ENCODE measurements at places on chromosomes 7 and 10.
A peak's percentile ranks its signal among the peaks of the same experiment; 100 is the strongest.

- DNase-seq, result no peak
Measured at GRCh38 chr7:108421720-108422331, 34.4 kb downstream of the NRCAM start.

GRCh38 chr7:94111009-94111408 is 106.9 kb upstream of the BET1 start:
- DNase-seq, result no peak

DNA sequence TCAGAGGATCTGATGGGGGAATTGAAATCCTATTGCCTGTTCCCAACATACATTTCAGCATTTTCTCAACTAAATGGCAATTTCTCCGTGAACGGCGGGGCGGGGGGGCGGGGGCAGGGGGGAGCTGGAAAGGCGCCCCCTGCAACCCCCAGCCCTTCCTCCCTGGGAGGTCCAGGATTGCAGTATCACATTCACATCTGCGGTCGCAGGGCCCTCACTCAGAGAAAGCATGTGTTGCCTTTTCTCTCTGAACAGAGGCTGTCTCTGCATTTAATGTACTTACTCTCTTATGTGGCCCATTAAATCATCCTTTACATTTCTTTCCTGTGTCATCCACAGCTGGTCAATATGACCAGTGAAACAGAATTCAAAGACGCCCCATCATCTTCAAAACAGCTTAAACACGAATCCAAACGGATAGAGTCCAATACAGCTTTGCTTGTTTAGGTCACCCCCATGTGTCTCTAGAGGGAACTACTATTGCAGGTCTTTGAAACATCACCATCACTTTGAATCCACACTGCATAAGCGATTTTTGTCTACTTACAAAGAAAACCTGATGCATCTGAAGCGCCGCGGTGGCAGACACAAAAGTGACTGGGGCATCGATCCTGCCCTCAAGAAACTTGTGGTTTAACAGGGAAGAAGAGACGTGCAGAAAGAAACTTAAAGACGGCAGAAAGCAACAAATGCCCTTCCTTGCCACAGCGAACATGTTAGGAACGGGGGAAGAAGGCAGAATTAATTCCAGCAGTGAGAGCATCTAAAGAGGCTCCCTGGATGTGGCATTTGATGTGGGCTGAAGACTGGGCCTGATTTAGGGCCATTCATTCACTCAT is 17.0 kb upstream of the ECHDC3 start:
- DNase-seq, result peak; percentile 83

- DNase-seq, result no peak
Measured at GRCh38 chr7:64878684-64879083, 24.4 kb upstream of the ZNF273 start.

DNA sequence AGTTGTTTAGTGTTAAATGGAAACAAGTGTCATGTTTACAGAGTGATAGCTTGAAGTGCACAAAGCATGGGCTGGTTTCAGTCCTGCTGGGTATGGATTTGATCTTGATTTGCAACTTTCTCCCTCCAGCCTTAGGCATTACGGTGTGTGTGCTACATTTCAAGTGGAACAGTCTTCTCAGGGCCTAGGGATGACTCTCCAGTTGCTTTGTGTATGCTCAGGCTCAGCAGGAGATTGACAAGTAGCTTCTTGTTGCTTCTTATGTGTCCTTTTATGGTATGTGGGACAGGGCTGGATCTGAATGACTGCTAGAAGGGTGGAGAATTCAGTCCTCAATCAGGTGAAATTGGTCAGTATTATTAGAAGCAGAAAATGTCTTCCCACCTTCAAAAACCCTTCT is 51.3 kb upstream of the PLEKHA1 start:
- DNase-seq, result no peak

GRCh38 chr7:157487046-157487770 is 150.4 kb downstream of the DNAJB6 start:
- DNase-seq, result no peak

- no peak for DNase-seq
Measured at GRCh38 chr7:100779359-100779758, 46.0 kb downstream of the ZAN start.

DNA sequence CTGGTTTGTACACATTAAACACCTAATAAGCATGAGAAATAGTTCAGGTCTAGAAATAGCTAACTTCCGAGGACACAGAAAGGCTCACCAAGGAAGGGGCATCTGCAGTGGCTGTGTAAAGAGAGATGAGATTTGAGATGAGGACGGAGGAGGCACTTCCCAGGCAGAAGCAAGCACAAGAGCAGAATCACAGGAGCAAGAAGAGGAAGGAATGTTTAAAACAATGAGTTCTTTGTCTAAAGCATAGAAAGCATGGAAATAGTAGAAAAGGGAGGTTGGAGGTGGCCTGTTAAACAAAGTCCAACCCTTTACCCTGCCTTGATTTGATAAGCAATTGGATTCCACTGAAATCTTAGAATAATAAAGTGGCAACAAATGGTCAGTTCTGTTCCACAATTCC is 11.6 kb upstream of the PON3 start:
- DNase-seq, result no peak

DNA sequence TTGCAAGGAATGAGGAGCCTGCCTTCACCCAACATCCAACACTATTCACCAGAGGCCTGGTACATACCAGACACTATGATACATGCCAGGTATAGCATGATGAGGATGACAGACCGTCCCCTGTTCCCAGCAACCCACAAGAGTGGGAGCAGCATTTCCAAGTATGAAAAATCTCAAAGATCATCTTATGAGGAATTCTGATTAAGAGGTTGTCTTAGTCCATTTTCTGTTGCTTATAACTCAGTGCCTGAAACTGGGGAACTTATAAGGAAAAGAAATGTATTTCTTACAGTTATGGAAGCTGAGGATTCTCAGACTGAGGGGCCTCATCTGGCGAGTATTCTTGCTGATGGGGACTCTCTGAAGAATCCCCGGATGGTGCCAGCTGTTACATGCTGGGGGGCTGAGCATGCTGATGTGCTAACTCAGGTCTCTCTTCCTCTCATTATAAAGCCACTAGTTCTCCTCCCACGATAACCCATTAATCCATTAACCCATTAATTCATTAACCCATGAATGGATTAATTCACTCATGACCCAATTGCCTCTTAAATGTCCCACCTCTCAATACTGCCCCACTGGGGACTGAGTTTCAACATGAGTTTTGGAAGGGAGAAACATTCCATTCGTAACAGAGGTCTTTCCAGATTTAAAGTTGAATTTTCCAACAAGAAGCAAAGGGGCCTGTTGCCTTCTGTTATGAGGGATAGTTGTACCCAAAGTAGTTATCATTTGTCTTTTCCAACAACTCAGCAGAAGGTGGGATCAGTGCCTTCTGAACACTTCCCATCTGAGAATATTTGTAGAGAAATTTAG is 173.9 kb downstream of the HERPUD2 start:
- DNase-seq, result no peak

GRCh38 chr10:74755273-74755672 is 71.1 kb upstream of the KAT6B start:
- DNase-seq, result no peak

GRCh38 chr7:16970732-16971482 is 89.1 kb upstream of the AGR3 start:
- DNase-seq, result no peak

DNA sequence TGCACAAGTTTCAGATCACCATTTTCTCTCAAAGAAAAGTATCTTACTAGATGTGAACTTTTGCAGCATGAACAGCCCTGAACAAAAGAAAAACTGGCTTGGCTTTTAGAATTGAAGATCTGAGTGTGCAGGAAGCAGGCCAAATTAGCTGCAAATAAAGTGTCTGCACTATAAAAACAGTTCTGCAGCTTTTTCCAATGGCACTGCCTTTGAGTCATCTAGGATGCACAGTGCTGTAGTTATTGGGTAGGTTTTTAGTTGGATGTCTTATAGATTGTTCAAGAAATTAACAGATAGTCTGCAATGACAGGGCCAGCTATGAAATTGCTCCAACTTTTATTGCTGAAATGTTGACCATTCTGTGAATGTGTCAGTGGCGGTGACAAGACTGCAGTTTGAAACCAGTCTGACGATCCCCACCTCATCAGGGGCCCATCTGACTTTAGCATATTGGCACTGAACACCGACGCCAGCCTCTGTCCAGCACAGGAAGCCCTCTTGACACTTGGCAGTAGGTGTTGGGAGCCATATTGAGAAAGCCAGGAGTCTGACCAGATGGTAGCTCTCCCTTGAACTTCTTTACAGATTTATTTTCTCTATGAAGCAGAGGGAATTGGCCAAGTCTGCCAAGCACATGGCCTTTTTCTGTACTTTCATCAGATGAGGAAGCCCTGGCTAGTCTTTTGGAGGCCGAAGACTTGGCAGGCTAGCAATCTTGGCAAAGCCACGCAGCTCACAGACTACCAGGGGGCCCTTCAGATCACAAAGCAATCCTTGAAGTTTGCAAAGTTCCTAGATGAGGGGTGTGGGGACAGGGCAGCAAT is 490.6 kb downstream of the NEBL start:
- DNase-seq, result no peak

GRCh38 chr10:66828957-66829356 is 96.9 kb upstream of the LRRTM3 start:
- DNase-seq, result no peak

GRCh38 chr7:22481726-22482125 is 18.3 kb downstream of the STEAP1B start:
- peak; percentile 8 for DNase-seq

DNA sequence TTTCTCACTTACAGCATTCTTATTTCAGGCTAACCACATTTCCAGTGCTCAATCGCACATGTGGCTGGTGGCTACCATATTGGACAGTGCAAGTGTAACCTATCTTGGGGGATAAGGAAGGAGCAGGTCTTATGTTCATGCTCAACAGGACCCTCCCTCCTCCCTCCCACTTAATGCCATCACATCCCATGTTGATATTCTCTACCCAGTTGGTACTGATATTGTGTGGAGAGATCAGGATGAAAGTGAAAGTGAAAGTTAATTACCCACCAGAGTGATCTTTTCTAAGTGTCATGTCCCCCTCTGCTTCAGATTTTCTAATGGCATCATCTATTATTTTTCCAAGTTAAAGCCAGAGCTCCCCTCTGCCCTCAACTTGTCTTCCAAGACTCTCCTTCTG is 91.6 kb downstream of the BMPER start:
- DNase-seq, result no peak

- DNase-seq, result no peak
Measured at GRCh38 chr10:69748621-69749020, 53.1 kb upstream of the COL13A1 start.

DNA sequence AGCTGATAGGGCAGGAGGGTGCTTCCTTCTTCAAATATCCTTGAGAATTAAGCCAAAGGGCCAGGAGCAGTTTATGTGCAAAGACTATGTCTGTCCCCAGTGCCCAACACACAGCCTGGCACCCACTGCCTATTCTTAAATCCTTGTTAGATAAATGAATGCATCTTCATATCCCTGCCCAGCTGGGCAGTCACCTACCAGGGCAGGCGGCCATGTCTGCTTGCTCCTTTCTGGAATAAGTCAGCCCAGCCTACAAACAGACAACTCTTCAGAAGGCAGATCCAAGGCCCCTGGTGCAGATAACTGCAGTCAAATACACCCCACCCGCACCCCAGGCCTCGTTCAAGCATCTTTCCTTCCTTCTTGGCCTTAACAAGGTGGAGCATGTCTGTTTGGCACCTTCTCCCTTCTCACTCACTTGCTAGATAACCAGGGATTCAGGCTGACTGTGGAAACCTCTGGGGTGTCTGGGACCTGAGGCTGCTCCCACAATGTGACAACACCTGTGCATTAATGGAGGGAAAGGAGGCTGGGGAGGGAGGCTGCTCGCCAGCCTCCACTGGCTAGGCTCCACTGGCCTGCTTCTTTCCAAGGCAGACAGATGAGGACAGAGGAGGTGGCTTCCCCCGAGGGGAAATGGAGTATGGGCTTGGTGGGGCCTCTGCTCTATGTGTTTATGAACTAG is 59.9 kb upstream of the COL13A1 start:
- DNase-seq, result no peak

GRCh38 chr10:123986736-123987135 is 95.1 kb upstream of the CPXM2 start:
- DNase-seq, result no peak

DNA sequence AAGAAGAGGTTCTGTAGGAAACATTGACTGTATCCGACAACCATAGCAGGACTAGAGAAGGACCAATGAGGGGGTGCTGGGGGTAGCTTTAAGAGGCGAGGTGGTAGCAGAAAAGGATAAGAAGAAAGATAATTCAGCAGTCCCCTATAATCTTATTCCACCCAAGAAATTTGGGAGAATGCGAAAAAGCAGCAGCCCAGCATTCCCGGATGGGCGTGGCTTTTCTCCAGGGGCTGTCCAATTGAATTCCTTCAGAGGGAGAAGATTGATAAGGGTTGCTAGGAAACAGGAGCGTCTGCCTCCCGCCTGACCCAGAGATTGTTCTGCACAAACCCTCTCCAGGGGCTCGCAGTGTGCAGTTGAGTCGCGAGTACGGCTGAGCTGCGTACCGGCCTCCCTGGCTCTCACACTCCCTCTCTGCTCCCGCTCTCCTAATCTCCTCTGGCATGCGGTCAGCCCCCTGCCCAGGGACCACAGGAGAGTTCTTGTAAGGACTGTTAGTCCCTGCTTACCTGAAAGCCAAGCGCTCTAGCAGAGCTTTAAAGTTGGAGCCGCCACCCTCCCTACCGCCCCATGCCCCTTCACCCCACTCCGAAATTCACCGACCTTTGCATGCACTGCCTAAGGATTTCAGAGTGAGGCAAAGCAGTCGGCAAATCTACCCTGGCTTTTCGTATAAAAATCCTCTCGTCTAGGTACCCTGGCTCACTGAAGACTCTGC is at the start of gene GRM3:
GRM3 (plus strand) TSS at position 349 of the 721 bp plus-strand sequence. CDS start 121,237 bp downstream, outside the sequence.
- no peak for DNase-seq

DNA sequence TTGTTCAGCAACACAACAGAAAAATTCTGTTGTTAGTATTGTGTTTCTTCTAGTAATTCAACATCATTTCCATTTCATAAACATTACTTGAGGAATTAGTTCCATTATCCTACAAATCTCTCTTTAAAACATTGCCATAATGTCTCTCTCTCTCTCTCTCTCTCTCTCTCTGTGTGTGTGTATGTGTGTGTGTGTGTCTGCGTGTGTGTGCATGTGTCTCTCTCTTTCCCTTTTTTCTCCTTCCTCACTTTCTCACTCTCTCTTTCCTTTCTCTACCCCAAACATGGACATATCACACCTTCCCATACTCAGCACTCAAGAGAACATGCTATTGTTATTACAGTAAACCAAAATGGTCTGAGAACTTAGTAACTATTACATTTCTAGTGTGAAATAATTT is 16.6 kb downstream of the LRRTM3 start:
- DNase-seq, result no peak

- DNase-seq, result no peak
Measured at GRCh38 chr10:5402798-5403197, 1.8 kb downstream of the TUBAL3 start.

- no peak for DNase-seq
Measured at GRCh38 chr10:23436983-23437382, 1.9 kb upstream of the OTUD1 start.

GRCh38 chr7:32218154-32218467 is 147.9 kb upstream of the PDE1C start:
- DNase-seq, result no peak

GRCh38 chr7:73560109-73560835 is 2.8 kb upstream of the BCL7B start:
- peak; percentile 66 for DNase-seq

GRCh38 chr7:131010717-131011431 is 276.9 kb upstream of the KLF14 start:
- peak; percentile 44 for DNase-seq
